NCI-H2107 (cell line): ENCODE measurements at places on chromosomes 5 and 9.

GRCh38 chr9:132487980-132488535, 78.0 kb downstream of the CFAP77 start:
- no peak for DNase-seq

GRCh38 chr9:1979741-1980367, 35.3 kb upstream of the SMARCA2 start:
- DNase-seq: no peak

DNA sequence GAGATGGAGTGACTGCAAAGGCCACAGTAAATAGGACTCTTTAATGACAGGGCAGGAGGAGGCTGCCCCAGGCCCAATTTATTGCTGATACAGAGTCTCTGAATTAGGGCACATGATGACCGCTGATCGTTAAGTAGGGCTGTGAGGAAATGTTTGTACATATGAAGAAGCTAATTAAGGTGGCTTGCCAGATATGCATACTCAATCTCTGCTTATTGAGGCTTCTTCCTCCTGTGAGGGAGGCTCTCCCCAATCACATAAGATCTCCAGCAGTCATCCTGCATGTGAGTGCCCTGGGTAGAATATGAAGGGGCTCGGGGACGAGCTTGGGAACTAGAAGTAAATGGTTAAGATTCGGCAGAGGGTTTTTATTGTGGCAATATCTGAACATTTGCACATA, 8.2 kb upstream of the CD180 start:
- no peak for DNase-seq

DNA sequence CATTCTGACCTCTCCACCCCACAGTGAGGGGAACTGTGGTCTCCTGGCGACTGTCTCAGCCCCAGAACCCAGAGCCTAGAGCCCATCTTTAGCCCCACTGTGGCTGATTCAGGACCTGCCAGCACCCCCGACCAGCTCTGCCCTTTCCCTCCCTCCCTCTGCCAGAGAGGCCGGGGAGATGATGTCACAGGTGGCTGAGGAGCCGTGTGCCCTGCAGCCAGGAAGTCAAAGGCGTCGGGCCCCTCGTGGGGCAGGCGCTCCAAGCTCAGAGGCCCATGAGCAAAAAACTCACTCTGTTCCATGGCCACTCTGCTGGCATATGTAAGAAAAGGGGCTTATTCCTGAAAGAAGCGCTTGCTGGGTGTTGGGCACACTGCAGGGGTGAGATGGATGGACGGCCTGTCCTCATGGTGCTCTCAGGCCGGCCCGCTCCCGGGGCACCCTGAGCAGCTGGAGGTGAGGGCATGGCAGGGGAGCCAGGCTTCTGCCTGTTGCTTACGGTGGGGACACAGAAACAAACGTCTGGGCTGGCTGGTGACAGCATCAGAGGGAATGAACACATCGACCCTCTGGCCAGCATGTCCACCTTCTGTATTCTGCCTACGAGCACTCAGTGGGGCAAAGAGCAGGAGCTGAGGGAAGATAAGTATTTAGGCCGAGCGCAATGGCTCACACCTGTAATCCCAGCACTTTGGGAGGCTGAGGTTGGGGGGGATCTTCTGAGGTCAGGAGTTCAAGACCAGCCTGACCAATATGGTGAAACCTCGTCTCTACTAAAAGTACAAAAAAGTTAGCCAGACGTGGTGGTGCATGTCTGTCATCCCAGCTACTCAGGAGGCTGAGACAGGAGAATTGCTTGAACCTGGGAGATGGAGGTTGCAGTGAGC, 41.1 kb downstream of the LAMC3 start:
- no peak for DNase-seq

DNA sequence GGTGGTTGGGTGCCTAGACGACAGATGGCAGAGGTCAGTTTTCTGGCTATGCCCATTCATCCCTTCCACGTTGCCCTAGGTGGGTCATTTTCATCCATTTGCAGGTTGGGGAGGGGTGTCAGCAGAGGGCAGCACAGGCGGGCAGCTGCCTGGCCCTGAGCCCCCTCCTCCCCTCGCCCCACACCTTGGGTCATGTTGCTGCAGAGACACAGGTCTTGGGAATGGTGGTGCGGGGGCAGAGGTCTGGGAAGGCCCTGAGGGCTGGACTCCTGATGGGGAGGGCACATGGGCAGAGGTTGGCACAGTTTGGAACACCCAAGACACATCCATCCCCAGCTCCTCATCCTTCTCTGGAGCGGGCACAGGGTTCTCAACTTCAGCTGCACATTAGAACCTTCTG, 103.2 kb upstream of the LMX1B start:
- DNase-seq: no peak

DNA sequence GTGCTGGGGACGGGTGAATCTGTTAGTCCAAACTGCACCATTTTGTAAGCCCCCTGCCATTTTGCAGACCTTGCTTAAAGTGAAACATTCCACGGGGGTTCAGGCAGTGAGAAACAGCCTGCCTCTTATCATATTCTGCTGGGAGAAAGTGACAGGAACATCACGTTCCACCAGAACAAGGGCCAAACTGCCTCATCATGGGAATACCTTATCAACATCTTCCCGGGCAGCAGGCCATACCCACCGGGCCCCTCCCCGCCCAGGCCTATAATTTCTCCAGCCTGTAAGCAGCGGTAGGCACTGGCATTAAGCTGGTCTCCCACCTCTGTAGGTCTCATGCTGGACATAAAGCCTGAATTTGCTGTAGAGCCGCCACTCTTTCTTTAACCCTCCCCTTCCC, 1.5 kb upstream of the CFAP77 start:
- no peak for DNase-seq

- no peak for DNase-seq
These were observed 855 bp upstream of the ARHGAP26 start for GRCh38 chr5:142769251-142769792.

DNA sequence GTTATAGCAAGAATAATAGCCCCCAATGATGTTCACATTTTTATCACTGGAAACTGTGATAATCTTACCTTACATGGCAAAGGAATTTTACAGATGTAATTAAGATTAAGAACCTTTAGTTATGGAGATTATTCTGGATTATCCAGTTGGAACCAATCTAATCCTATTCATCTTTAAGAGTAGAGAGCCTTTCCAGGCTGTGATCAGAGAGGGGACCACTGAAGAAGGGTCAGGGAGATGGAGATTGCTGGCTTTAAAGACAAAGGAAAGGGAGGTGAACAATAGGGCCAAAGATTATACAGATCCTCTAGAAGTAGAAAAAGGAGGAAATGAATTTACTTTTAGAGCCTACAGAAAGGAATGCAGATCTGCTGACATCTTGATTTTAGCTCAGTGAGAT, 253.5 kb upstream of the GRIN3A start:
- DNase-seq: no peak

DNA sequence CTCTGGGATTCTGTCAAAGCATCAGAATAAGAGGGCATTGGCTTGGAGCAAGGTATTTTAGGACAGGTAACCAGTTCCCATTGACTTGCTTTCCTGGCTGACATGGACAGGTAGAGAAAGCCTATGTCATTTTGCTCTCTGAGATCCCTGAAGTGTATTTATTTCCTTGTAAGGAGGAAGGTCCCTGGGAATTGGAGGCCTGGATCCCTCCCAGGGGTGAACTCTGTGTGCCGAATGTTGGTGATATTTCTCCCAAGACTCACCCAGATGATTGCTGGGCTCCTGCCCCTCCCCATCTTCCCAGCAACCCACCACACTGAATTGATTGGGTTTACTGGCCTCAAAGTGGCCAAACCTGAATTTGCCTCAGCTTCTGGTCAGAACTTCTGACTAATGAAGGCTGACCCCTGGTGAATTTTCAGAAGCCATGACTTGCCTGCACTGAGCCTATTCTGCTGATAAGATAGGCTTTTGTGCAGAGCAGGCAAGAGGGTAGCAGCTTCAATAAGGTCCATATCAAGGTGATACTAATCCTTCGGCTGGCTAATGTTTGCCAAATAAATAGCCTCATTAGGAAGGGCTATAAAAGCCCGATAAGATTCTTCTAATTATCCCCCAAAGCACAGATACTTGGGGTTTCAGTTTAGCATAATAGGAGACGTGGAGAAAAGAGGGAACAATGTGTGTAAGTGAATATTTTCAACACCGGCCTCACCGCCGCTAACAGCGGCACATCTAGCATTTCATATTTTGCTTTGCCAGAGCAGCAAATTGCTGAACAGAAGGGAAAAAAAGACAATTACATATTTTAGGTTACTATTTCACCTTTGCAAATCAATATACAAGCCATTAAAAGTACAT, 152.9 kb upstream of the PITX1 start:
- no peak for DNase-seq

GRCh38 chr5:112183874-112184273, 235.2 kb downstream of the EPB41L4A start:
- no peak for DNase-seq

DNA sequence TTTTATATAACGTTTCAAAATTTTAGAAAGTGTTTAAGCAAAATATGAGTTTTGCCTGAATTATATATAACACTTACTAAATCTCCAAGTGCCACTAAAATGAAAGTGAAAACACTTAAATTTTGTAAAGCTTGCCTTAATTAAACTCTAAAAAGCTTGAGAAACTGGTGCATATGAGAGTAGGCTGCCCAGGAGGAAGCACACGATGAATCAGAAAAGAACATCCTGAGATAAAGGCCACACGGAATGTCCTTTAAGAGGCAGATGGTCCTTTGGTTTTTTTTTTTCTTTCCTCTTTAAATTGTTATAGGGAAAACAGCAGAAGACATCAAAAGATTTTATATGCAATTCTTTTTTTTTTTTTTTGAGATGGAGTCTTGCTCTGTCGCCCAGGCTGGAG, 60.3 kb downstream of the HABP4 start:
- DNase-seq: no peak

GRCh38 chr9:134175808-134176598, 11.6 kb upstream of the RNU6ATAC start:
- DNase-seq: no peak
